ENCODE measurements at places on chromosomes 4 and X. TPM values are rescaled to one million over a fixed set of nuclear protein-coding genes. Genes with fewer than 3 reads are reported as not detected.

The UGT2B15 gene
- total RNA-seq, result not detected

The NAP1L3 gene
- 2.7 TPM for total RNA-seq

The CNKSR2 gene
- 9.2 TPM for total RNA-seq

The DIPK2B gene
- not detected for total RNA-seq

The TLR10 gene
- total RNA-seq, result 0.26 TPM

The PDGFRA gene
- not detected for total RNA-seq

The KCND1 gene
- total RNA-seq, result 5.9 TPM

The RTL3 gene
- total RNA-seq, result not detected

DNA sequence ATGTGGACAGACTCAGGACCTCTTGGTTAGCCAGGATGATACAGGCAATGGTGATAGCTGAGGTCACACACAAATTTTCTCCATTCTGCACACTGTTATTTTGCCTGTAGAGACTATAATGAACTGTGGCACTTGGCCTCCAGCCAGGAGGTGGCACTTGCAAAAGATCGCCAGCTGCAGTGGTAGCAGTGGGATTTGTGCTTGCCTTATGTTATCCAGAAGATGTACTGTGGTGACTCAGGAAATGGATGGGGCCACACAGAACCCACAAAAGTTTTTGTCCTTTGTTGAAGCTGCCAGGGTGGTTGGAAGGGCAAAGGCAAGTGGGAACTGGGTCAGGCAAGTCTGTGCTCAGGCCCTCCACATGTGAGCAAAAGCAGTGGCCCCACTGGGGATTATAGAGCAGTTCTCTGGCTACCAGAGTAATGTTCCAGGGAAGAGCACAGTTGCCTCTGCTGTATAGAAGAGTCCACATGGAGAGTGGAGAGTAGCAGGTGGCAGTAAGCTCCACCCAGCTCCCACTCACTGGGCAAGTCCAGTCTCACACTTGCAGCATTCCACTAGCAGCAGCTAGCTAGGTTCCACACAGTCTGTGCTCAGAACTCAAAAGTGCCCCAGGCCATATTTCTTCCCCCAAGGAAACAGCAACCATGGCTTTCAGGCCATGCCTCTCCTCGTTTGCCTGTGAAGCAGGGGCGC is 5.9 kb upstream of the C4orf17 start:
- DNase-seq, result no peak

DNA sequence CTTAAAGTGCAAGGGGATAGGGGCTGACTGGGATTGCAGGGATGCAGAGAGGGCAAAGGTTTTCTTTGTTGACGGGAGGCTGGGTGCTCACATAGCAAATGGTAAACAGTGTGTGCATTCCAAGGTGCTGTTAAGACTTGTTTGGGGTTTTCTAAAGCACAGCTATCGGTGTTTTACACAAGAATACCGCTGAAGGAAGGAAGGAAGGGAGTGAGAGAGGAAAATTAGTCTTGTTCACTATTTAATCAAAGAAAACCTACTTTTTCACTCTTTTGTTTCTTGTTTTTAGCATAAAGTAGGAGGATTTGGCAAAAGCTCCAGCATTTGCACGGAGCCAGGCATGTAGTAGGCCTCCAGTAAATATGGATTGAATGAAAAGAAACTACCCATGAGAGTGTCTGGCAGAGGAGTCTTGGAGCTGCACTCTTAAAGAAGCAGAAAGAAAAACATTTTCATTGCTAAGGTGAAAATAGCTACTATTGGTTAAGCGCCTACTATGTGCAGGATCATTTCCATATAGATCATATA is 99.7 kb downstream of the FIP1L1 start:
- DNase-seq, result no peak

GRCh38 chr4:8905773-8906667 is 34.4 kb upstream of the HMX1 start:
- peak; percentile 16 for DNase-seq

- DNase-seq, result no peak
Observed at GRCh38 chr4:3700223-3700622, 66.0 kb upstream of the ADRA2C start.

DNA sequence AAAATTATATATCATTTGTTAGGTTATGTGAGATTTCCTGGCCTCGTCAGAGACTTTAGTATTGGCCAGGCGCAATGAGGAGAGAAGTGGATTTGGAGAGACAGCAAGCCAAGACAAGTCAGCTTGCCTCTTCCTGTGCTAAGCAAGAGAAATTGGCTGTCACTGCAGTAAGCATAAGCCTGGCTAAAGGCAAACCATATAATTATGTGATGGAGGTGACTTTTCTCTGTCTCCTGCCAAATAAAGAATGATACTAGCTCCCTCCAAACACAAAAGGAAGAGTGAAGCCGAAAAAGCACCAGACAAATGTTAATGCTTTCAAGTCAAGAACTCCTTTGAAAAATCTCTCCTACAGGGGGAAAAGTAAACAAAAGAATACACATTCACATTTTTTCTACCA is 2246.0 kb downstream of the ARAP2 start:
- no peak for DNase-seq

DNA sequence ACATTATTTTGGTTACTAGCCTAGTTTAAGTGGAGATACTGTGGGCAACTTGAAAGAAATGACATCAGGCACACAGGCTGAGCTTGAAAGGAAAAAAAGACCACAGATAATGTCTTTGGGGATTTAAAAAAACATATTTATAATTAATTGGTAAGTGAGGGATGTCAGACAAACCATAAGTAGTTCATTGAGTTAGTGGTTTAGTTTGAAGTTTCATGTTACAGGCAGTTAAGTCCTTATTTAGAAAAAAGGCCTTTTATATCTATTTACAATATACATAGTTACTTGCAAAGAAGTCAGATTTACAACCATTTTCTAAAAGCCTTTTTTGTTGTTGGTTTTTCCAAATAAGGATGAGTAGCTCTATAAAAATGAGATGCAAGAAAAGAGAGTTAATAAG is 89.2 kb downstream of the CDS1 start:
- DNase-seq, result no peak

DNA sequence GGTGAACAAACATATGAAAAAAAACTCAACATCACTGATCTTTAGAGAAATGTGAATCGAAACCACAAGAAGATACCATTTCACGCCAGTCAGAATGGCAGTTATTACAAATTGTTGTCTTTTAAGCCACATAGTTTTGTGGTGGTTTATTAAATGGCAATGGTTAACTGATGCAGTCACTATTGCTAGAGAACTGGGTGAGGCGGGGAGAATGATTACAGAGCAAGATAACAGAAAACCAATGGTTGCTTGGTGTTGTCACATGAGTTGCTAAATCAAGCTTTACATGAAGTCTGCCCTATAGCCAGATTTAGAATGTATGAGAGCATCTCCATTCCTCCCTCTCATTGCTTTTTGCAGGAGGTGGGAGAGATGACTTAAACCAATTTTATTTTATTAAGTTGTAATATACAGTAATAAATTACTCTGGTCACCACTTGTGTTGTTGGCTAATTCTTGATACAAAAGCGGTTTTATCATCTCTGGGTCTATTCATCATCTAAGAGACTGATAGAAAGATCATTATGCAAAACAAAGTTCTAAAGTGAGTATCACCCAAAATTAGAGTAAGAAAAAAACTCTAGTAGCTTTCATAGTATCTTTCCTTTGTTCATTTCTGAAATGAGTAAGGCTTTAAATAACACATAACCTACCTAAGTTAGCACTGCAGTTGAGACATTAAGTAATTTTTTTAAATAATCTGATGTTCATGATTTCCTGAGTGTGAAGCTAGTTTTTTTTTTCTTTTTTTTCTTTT is 859.5 kb downstream of the STIM2 start:
- DNase-seq, result no peak

GRCh38 chr4:185912779-185913178 is 100.8 kb upstream of the SORBS2 start:
- no peak for DNase-seq

DNA sequence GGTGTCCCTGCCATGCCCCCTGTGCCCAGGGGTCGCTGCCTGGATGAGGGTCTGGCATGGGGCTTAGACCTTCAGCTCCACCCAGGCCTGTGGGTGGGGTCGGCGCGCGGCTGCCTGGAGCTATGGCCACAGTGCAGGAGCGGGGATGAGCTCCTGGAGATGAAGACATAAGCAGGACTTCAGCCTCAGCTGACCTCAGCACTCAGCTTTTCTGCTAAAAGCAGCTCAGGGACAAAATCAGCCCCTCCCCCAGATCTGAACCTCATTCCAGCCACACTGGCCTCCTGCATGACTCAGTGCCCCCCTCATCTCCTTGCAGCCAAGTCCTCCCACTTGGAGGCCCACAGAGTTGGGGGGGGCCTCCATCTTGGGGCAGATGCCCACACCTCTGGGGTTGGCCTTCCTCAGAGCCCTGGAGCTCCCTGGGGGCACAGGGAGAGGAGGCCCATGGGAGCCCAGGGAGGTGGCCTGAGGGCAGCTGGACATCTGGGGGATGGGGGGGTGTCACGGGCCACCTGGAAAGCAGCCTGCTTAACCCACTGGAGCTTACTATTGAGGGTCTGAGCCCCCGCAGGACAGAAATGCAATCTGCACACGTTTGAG is 19.4 kb upstream of the CPLX1 start:
- DNase-seq, result no peak

DNA sequence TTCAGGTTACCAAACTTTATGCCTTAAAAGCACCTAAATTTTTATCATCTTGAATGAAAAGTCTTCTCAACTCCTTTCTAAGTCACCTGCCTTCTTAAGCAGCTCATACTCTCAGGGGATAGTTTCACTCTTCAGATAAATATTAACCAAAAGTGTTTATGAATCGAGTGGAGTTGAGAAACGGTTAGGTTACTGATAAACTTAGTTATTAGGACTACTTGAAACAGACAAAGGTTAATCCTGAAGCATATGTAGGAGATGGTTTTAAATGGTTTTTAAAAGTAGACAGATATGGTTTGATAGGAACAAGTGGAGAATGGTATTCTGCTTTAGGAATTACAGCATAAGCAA is 32.8 kb downstream of the CLDN22 start:
- no peak for DNase-seq

GRCh38 chr4:70927502-70928137 is 25.5 kb downstream of the MOB1B start:
- peak; percentile 36 for DNase-seq

- no peak for DNase-seq
Observed at GRCh38 chr4:177194906-177195305, 114.8 kb upstream of the NEIL3 start.

- DNase-seq, result no peak
Observed at GRCh38 chr4:71367546-71367945, 28.7 kb downstream of the SLC4A4 start.

GRCh38 chrX:140815868-140816267 is 106.3 kb downstream of the LINC00632 start:
- DNase-seq, result no peak

GRCh38 chrX:5015451-5015850 is 1213.2 kb downstream of the NLGN4X start:
- DNase-seq, result no peak

GRCh38 chrX:11447418-11447817 is 154.2 kb downstream of the AMELX start:
- no peak for DNase-seq

DNA sequence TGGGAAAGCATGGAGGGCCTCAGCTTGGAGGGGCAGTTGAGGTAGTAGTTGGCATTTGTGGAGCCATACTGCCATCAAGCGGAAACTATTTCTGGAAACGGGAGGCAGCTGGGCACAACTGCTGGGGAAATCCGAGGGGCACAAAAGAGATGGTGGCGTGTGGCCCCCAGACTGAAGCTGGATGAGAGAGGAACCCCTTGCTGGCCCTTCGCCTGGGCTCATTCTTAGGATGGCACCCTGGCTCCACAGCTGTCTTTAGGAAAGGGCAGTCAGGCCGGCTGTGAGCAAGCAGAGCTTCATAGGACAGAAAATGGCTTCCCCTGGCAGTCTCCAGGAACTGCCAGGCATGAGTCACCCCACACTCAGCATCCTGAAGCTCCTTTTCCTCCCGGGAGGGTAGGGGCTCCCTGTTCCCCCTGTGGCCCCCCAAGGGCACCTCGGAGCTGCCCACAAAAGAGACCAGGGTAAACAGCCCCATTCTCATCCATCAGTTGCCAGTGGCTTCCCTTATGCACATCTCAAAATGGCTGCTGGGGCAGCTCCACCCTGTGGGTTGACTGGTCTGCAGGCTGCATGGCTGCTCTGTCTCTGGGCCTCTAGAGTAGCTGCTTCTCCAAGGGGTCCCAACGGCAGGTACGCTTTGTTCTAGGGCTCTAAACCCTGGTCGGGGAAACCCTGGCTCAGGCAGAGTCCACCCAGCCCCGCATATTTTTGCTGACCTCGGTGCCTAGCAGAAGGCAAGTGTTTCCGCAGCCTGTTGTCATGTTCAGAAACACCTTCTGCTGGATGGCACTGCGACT is 64.7 kb downstream of the NBDY start:
- DNase-seq, result no peak

- no peak for DNase-seq
Observed at GRCh38 chr4:173345648-173346047, 11.5 kb upstream of the HMGB2 start.

GRCh38 chr4:187236209-187236890 is 512.7 kb upstream of the FAT1 start:
- DNase-seq, result no peak

GRCh38 chr4:55347610-55348228 is 1.7 kb downstream of the SRD5A3 start:
- no peak for DNase-seq

- no peak for DNase-seq
Observed at GRCh38 chr4:150578745-150579501, 3.0 kb upstream of the MAB21L2 start.

DNA sequence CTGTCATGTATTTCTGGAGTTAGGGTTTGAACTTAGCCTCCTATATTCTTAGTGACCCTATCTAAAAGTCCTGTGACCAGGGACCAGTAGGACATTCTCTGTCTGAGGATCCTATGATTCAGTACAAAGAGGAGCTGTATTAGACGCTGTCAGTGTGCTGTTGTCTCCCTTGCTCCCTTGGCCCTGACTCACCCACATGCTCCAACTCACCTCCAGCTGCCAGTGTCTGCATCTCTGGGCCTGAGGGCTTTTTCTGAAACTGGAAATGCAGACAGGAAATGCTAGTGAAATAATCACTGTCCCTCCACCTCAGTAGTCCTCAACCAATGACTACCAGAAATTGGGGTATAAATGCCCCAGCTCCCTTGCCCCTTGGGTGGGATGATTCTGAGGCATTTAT is 535.3 kb upstream of the RPS6KA3 start:
- DNase-seq, result no peak

GRCh38 chr4:101851672-101852071 is 61.1 kb downstream of the BANK1 start:
- DNase-seq, result no peak

- DNase-seq, result no peak
Observed at GRCh38 chr4:29278585-29278984, 1441.6 kb upstream of the PCDH7 start.

GRCh38 chrX:128165884-128166408 is 113.7 kb upstream of the ACTRT1 start:
- DNase-seq, result no peak

Data from activated naive CD8-positive, alpha-beta T cell treated with anti-CD3 and anti-CD28 coated beads, Interleukin-2, amount 10 ng/mL, durations not matched to agents 7 days and 5 days (primary cell).